Lower leg skin (tissue), 4 donors: ENCODE measurements at places on chromosomes 6 and 20.

DNA sequence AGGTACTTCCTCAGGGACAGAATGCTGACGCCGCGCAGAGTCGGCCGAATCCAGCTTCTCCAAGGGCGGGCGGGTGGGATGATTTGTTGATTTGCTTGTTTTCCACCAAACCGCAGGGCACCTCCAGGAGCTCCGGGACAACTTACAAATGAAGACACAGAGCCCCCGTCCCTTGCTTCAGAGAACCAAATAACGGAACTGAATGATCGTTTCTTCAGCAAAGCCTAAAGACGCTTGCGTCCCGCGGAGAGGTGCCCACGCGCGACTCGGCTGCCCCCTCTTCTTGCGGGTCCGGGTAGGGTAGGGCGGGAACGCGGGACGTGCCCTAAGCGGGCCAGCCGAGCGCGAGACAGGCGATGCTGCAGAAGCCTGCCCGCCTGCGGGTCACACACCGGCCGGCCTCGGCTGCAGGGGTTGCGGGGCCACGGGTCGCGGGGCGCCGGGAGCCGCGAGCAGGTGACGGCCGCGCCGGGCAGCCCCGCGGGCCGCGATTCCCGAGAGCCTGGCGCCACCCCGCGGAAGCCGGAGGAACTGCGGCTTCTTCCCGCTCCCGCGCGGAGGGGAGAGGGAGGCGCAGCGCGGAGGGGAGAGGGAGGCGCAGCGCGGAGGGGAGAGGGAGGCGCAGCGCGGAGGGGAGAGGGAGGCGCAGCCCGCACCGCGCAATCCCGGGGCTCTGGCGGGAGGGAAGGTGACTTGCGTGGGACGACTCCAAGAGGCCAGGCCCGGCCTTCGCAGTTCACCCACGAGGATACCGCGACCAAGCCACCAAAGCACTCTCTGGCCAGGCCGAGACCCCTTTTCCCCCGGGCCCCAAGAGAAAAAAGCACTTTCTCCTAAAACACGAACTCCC, 7.7 kb upstream of the FOXF2 start:
- no peak for DNase-seq

DNA sequence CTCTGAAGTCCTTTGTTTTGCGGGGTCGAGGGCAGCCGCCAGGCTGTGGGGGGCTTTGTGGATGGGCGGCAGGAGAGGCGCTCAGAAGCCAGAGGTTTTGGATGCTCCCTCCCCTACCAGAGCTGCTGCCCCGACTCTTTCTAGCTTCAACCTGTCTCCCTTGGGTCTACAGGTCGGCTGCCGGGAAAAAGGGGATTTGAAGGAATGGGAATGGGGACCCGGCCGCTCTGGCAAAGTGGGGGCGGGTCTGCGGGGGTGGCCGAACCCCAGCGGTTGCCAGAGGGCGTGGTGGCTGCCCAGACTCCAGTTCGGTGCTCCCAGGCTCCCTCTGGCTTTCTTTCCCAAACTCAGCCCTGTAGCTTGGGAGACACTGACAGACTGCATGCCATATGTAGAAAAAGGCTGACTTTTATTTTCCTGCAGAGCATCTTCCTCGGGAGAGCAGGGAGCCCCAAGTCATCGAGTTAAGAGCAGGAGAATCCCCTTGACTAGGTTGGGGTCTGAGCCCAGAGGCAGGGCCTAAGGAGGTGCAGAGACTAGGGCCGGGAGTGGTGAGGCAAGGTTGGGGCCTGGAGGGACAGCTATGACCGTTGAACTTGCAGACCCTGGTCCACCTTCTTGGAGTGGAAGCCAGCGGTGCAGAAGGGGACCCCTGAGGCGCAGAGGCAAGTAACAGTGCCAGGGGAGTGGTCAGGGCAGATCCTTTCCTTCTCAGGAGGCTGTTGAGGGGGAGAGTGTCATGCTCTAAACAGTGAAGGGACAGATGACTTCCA, 1.4 kb upstream of the PPP1R18 start:
- no peak for DNase-seq

DNA sequence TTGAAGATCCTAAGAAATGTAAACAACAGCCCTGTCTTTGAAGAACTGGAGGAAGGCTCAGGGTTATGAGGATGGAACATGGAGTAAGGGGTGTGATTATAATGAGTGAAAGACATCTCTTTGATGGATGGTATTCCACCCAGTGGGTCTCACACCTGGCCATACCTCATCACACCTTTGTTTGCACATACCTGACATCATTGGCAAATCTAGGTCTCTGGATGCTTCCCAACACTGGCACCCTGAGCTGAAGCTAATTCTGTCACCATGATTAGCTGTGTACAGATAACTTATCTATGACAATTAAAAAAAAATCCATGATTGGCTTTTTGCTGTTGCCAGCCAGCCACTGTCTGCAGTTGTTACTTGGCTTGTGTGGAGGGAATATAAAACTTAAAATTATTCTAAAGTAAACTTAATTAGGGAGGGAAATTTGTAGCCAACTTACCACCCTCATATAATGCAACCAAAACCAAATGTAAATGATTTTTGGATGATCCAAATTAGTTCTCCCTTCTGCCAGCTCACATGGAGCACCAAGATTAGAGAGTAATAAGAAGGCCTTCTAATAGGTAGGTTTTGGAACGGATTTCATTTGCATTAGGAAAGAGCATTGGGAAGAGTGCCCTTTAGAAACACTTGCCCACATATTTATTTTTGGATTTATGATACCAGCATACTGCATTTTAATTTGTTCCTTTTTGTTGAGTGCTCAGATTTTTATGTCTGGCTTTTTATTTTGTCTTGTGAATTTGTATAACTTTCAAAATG, 249.5 kb downstream of the SOX4 start:
- no peak for DNase-seq

DNA sequence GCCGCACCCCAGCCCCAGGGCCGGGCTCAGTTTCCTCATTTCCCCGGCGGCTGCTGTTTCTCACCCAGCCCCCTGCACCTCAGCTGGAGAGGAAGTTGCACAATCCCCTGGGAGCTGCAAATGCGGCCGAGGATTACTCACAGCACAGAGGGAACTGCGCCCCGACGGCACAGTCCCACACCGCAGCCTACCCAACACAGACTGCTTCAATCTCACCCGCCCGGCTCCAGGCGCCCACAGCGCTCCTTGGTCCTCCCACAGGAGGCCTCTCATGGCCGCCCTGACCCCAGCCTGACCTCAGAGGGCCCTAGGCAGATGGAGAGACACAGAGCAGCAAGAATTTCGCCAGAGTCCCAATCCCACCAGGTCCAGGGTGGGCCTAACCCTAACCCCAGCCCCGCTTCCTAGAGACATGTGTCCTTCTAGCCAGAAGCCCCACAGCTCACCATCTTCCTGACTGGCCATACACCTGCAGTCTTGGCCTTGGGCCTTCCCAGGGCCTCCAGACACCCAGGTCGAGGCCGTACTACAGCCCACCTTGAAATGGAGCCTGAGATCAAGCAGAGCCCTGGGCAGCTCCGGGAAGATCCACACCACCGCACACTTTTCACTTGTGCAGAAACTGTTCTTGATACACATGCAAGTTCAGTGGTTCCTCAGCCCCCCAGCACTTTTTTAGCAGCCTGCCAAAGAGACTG, 11.7 kb downstream of the TFEB start:
- DNase-seq = peak; percentile 78

GRCh38 chr6:132298344-132298949, 102.8 kb downstream of the MOXD1 start:
- peak; percentile 43 for DNase-seq

DNA sequence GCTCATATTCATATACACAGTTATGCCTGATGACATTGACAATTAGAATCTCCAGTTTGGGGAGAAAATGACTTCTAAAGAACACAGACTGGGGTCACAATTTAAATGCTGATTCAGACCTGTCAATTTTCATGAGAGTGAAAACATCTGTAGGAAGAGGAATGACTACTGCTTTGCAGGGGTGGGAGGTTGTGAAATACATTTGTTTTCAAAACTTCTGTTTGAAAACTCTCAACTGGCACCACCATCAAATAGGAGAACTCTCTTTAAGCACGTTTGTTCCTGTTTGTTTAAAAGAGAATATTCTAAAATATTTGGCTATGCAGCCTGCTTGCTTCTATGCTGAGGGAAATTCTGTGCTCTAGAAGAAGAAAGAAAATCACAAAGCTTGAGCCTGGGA, 50.8 kb upstream of the ADGRF5 start:
- no peak for DNase-seq

DNA sequence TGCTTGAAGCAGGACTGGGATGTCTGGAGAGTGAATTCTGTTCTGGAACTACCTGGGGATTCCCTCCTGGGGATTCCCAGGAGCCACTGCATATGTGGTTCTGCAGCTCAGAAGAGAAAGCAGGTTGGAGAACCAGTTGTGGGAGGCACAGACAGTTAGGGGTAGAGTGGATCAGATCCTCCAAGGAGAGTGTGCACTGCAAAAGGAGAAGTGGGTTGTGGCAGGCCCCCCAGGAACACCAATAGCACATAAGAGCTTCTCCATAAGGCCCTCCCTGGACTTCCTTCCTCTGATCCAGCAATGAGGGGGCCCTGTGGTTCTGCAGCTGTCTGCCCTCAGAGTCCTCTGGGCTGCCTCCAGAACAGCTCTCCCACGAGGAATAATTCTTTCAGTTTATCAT, 369.2 kb upstream of the CNR1 start:
- no peak for DNase-seq

DNA sequence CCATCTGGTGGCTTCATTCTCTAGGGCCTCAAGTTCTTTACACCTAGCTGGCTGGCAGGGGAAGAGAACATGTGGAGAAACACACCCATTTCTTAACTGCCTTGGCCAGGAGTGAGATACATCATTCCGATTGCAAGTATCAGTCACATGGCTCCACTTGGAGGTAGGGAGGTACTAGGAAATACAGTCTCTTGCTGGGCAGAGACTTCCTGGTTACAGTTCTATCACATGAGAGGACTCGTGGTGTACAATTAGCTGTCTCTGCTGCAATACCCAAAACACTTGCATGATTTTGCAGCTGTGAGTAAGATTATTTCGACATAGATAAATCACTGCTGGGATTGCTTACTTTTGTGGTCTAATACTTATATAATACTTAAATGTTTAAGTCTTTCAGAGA, 51.1 kb downstream of the GTF2H5 start:
- DNase-seq = no peak

GRCh38 chr20:37233548-37234253, 27.9 kb downstream of the GHRH start:
- DNase-seq = peak; percentile 17

- DNase-seq = no peak
Measured at GRCh38 chr6:41756354-41756753, 9.2 kb upstream of the PGC start.

DNA sequence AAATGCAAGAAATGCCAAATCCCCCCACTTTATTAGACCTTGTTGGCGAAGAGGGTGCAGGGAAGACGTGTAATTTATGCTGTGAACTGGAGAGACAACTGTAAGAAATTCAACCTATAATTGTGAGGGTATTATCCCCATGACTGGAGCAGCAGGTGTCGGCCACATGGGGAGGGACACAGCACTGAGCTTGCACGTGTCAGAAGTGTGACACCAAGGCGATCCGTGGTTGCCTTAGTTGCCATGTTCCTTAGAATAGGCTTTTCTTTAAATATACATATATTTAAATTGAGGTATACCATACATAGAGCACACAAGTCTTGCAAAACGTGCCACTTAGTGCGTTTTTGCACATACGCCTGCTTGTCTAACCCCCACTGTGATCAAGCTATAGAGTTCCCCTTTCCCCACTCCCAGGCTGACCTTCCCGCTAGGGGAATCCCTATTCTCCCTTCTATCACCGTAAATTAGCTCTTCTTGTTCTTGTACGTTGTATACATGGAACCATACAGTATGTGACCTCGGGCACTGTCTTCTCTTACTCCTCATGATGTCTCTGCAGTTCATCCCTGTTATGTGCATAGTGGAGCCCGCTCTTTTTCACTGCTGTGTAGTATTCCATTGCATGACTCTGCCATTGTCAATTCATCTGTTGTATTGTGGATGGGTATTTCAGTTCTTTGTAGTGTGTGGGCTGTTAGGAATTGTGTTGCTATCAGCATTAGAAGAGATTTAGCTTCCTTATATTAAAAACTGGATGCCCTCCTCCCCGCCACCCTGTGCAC, 81.6 kb upstream of the PMEPA1 start:
- DNase-seq = no peak

DNA sequence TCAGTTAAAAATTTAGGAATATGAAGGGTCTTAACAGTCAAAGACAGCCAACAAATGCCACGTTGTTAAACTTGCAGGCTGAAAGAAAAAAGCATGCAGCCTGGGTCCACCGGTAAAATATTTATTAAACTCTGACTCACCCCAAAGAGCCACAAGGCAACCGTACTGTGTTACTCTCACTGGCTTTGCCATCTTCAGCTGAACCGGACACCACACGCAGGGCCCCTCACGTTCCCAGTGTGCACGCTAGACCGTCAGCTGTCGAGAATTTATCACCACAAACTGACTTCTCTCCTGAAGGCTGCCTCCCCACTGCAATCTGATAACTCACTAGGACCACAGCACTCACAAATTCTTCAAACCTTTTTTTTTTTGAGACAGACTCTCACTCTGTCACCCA, 30.7 kb downstream of the HUS1B start:
- no peak for DNase-seq

GRCh38 chr6:103854059-103854458, 1005.7 kb downstream of the HACE1 start:
- DNase-seq = no peak

DNA sequence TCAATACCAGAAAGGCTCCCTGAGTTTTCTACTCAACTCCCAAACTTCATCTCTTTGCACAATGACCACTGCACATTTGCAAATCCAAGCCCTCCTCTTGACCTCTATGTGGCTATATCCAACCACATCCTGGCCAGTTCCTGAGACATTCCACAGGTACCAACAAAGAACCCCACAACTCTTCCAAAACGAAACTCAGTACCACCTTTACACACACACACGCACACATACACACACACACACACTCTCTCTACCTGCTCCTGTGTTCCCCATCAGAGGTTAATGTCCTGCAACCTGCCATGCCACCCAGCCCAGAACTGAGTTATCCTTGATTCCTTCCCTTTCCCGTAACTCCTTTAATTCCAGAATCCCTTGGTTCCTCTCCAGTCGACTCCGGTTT, 58.5 kb downstream of the CHD6 start:
- no peak for DNase-seq

- no peak for DNase-seq
Measured at GRCh38 chr6:40877362-40877761, 161.7 kb downstream of the UNC5CL start.

- no peak for DNase-seq
Measured at GRCh38 chr20:16497896-16498295, 75.4 kb downstream of the KIF16B start.

GRCh38 chr6:134741200-134741536, 208.7 kb downstream of the ALDH8A1 start:
- no peak for DNase-seq

DNA sequence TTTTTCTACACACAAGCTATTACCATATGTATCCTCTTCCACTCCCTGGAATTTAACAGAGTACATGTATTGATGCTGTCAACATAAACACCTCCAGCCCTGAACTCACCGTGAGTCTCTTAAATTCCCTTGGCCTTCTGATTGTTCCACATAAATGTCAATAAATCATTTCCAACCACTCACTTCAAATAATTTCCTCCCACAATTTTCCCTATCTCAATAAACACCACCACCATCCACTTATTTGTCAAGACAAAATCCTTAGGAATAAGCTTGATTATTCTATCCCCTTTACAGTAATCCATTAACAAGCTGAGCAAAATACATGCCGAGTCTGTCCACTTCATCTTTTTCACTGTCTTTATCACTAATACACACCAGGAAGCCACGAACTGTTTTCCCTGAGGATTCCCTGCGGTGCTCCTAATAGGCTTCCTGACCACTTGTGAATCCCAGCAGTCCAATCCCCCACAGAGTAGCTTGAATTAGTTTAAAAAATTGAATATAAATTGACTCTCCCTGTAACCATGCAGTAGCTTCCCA, 19.2 kb downstream of the HLA-DRB1 start:
- no peak for DNase-seq

- DNase-seq = peak; percentile 68
Measured at GRCh38 chr20:18004384-18005031, 35.7 kb downstream of the MGME1 start.
